ENCODE measurements at places on chromosomes 16 and 17.

DNA sequence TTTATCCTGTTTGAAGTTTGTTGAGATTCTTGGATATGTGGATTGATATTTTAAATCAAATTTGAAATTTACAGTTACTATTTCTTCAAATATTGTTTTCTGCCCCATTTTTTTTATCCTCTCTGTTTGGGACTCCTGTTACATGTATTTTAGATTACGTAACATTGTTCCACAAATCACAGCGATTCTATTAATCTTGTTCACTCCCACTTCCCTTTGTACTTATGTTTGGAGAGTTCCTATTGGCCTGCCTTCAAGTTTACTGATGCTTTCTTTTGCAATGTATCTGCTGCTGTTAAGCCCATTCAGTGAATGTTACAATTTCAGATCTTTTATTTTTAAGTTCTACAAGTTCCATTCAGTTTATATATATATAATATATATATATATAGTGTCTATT, 288.3 kb upstream of the TNRC6C start:
- no peak for DNase-seq

DNA sequence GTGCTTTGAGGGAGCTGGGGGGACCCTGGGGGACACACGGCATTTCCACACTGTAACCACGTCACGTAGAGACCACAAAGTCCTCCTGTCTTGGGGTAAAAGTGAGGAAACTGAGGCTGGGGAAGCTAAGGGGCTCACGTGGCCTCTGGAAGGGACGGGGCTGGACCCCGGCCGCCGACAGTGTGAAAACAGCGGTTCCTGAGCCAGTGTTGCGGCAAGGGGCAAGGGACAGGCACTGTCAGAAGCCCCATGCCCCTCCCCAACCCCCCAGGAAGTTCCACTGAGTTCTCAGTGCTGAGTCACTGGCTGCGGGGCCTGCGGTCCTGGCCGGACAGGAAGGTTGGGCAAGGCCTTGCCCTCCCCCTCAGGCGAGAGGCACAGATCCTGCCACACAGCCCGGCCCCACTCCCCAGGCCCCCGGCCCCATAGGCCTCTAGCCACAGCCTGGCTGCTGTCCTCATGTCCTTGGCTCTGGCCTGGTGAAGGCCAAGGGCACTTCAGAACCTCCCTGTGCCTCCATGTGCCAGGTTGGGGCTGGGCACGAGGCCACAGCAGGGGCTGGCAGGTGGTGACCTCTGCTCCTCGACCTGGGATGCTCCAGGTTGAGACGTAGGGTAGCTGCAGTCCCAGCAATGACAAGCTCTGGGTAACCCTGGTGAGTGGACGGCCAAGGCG, 5.0 kb upstream of the CCDC57 start:
- no peak for DNase-seq

DNA sequence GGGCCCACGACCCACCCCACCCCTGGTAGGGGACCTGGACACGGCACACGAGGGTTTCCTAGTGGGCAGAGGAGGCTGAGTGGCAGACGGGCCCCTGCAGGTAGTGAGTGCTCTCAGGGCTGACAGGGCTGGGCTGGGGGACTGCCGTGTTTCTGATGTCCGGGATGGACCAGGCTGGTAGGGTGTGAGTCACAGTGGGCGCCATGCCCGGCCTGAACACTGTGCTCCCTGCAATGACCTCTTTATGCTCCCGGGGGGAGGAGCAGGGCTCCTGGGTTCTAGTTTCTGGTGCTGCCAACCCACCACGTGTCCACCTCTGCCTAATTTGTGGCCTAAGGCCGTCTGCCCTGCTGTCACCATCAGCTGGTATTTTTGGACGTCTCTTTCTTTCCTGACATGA, 26.3 kb downstream of the ARHGAP23 start:
- peak; percentile 29 for DNase-seq

DNA sequence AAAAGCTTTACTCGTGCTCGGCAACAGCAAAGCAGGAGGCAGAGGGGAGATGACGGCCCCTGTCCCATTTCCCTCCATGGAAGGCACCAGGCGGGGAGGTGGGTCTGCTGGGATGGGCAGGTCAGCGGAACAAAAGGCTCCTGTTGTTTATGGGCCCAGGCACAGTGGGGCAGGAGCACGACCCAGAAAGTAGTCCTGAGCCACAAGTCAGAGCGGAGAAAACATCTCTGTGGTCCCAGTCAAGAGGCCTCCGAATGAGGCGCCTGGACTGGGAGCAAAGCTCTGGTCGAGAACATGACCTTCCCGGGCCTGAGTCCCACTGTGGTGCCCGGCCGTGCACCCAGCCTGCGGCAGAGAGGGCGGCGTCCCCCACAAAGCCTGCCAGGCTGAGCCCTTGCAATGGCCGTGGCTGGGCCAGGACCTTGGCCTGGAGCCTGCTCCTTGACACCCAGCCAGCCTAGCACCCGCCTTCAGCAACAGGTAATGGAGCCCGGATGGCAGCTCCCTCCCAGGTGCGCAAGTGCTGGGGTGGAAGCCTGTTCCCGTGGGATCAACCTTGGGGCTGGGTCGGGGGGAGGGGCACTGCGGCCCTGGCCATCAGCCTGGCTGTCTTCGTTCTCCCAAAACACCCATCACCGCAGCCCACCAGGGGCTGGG, 3.6 kb downstream of the RFNG start:
- no peak for DNase-seq

- DNase-seq, result no peak
These were observed 17.3 kb downstream of the NATD1 start for GRCh38 chr17:21235921-21236320.

DNA sequence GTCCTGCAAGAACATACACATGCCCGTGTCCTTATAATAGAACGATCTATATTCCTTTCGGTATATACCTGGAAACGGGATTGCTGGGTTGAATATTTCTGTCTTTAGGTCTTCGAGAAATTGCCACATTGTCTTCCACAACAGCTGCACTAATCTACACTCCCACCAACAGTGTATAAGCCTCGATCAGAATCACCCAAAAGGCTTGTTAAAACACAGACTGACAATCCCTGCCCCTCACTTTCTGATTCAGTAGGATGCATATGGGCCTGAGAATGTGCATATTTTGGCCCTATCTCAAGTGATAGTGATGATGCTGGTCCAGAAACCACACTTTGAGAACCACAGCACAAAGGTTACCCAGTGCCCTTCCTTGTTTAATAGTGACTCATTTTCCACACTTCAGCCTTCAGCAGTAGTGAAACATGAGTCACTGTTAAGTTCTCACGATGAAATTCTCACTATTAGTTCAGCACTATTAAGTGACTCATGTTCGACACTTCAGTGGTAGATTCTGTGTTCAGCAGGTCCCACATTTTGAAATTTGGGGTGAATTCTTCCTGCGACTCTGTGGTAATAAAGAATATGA, 215.6 kb downstream of the GRIN2A start:
- DNase-seq, result no peak

All from esophagus squamous epithelium (tissue), 5 donors.